Omental fat pad (tissue), 4 donors: ENCODE measurements at places on chromosomes 3 and 15.

GRCh38 chr3:183870563-183870962 is 14.1 kb downstream of the PARL start:
- no peak for DNase-seq

GRCh38 chr3:36991923-36992805 is 767 bp downstream of the EPM2AIP1 start:
- no peak for DNase-seq

GRCh38 chr3:73955494-73956070 is 330.8 kb upstream of the PDZRN3 start:
- DNase-seq, result no peak

GRCh38 chr15:35507932-35508638 is 37.9 kb downstream of the DPH6 start:
- no peak for DNase-seq

DNA sequence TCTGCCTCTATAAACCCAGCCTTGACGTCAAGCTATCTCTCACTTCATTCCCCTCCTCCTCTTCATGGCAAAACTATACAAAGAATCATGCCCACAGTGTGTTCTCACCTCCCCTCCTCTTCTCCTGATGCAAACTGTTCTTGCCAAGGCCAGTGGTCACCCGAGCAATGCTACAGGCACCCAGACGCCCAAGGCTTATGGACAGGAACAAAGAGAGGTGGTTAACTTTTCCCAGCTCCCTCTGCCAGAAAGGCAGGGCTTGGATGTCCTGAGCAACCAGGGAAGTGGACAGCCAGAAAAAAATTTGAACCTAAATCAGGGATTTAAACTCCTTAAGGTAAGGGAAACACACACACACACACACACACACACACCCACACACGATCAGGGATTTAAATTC is 5.1 kb downstream of the SLC41A3 start:
- DNase-seq, result no peak

DNA sequence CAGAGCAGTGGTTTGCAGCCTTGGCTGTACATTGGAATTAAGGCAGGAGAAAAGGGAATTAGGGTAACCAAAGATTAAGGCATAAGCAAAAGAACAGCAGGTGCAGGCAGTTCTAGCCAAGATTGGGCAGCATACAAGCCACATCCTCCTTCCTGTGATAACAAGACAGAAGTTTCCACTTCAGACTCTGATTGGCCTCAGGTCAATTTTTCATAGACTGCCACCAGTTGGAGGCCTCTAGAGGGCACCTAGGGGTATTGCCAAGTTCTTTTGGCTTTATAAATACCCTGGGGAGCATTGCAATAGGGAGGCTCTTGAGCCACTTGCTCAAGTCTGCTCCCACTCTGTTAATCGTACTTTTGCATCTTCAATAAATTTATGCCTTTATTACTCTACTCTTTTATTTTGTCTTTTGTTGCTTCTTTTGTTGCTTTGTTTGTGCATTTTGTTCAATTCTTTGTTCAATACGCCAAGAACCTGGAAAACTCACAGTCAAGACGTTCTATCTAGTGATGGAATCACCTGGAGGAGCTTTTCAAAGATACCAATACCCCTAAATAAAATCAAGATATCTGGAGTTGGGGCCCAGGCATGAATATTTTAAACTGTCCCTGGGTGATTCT is 32.2 kb upstream of the FMN1 start:
- DNase-seq, result no peak

DNA sequence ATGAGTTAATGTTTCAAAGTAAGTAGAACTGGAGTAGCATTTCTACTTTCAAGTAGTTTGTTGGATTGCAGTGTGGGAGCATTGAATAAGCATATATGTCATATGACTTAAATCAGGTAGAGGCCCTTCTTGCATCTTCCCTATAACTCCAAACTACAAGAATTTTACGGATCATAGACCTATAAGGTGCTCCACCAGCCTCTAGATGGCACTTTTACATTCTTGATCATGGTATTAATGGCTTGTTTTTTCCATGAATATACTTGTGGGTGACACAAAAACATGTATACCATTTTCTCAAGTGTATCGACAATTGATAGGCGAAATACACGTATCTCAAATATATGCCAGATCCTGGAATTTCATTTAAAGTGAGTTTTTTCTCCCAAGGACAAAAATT is 311.1 kb downstream of the ZPLD1 start:
- no peak for DNase-seq

- DNase-seq, result no peak
Observed at GRCh38 chr3:187762792-187763191, 17.5 kb upstream of the BCL6 start.

- no peak for DNase-seq
Observed at GRCh38 chr3:188421151-188421821, 267.3 kb downstream of the LPP start.

- DNase-seq, result peak; percentile 19
Observed at GRCh38 chr15:101044625-101045235, 125.6 kb downstream of the LRRK1 start.

DNA sequence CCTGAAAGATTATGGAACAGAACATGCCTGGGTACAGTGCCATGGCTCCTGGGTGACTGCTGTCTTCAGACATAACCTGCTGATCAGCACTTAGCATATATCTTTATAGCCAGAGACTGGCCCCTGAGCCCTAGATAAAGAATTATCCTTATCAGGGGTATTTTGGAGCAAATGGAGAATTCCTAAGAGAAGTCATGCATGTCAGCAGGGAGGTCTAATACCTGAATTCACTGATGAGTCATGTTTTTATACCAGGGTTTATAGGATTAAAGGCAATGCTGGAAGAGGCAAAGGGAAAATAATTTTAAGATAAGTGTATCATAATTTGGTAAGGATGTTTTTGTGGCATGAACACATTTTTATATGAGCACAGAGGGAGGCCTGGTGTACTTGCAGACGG is 159.8 kb downstream of the ADAMTSL3 start:
- no peak for DNase-seq

DNA sequence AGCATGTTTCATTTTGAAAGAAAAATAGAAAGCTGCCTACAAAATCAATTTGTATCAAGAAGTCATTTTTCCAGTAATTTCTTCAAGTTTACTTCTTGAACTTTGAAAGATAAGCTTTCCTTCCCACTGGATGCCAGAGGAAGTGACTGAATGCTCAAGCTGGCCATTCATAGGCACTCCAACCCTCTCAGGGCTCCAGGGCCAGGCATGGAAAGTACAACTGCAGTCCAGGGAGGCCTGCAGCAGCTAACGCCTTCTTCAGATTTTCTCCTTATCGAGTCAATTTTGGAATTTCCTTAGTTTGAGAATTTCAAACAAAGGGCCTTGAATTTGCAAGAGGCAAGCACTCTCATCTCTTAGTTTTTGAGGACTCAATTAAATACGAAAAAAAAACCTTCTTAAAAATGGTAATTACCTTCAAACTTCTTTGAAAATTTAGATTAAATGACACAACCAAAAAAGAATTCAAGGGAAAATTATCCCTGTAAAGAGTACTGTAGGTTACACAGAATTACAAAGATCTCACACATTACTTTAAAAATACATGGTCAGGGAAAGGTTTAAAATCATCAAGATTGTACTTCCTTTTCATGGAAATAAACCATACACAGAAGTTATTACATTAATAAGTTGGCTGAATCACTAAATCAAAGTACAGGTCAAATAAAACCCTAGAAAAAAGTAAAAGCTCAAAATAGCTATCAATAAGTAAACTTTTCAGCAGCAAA is 2.5 kb downstream of the UBP1 start:
- no peak for DNase-seq

GRCh38 chr3:42133500-42134298 is 42.5 kb downstream of the TRAK1 start:
- DNase-seq, result no peak

DNA sequence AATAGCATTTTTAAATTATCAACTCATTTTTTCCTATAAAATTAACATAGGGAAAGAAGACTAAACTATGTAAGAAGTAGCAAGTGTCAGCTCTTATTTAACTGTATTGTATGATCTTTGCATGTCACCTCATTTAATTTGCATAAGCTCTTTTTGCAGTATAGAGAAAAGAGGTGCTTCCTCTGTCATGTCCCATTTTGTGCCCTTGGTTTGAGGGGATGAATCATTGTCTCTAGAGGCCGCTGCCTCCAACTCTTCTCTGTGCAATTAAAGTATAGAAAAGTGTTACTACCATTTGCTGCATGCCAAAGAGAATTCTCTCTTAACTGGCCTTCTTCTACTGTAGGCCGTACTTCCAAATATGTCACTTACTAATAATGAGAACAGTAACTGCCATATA is 93.4 kb downstream of the LRRC28 start:
- DNase-seq, result no peak

- no peak for DNase-seq
Observed at GRCh38 chr15:89857673-89858072, 36.1 kb downstream of the AP3S2 start.

GRCh38 chr3:109648027-109648426 is 310.7 kb upstream of the DPPA4 start:
- DNase-seq, result no peak

DNA sequence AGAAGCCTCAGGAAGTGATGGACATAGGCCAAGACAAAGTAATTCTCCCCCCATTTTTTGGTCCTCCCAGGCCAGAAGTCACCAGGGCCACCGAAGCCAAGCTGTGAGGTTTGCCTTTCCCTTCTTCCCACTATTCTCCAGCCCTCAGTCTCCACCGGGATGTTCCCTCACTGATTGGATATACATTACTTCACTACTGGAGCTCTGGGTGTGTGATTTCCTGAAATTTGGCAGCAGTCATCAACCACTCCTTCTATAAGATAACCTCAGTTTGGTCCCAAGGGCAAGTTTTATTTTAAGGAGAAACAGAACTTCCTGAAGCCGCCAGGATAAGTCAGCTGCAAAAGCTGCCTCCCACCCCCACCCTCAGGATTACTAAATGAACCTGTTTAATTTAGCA is 11.3 kb downstream of the SLCO2A1 start:
- DNase-seq, result no peak

DNA sequence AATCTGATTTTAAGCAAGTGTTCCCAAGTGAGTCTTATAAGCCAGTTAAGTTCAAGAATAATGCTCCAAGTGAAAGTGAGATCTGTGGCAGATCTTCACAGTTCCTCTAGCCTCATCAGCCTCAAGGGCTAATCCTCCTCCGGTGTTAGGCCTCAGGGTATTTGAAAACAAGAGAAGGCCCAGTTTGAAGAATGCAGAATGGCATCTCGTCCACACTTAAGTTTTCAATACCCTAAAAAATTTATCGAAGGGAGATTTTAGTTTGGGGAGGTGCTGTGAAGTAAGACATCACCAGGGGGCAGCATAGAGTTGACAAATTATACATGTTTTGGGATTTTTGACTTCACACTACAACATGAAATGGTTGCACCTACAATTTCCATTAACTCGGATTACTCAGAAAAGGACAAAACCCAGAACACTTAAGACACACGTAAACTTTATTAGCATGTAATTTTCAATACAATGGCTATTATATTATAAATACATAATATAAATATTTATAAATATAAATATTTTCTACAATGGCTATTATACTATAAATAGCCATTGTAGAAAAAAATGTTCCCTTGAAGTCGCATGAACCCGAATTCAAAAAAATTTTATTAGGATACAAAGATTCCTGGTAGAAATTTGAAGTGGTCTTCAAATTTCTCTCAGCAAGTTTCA is 2.3 kb upstream of the TMEM266 start:
- no peak for DNase-seq

- DNase-seq, result no peak
Observed at GRCh38 chr3:147886879-147887278, 477.7 kb downstream of the ZIC1 start.

GRCh38 chr3:12964711-12965612 is 108.3 kb downstream of the IQSEC1 start:
- DNase-seq, result no peak

- DNase-seq, result no peak
Observed at GRCh38 chr15:50909010-50909317, 481 bp downstream of the AP4E1 start.

- DNase-seq, result no peak
Observed at GRCh38 chr15:85688711-85689110, 106.0 kb downstream of the KLHL25 start.

DNA sequence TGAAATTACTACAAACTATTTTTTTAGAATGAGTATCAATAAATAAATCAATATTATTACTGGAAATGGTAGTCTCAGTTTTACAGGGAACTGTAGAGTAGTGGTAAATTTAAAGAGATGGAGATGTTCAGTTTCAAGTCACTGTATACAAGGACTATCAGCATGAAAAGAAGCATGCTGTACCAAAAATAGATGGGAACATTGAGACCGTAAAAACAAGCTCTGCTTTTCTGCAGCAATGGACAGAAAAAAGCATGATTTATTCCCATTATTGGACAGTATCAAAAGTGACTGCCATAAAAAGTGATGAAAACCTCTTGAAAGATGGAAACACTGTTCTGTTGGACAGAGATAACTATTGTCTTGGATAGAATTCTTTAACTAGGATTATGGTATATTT is 187.2 kb downstream of the EPHA6 start:
- no peak for DNase-seq

DNA sequence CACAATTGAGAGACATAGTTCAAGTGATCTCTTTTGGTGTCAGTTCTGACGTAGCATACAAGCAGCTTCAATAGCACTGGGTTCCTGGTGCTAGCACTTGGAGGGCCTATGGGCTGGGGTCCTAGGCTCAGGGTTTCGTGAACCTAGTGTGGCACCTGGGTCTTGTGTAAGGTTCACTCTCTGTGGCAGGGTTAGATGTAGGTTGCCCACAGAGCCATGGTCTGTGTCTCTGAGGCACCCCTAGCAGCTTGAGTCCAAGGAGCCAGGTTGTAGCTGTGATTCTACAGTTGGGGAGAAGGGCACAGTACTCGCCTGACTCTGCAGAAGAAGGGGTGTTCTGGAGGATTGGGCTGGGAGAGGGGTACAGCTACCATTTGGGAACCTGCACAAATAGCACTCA is 282.6 kb upstream of the LRRC3B start:
- DNase-seq, result no peak

DNA sequence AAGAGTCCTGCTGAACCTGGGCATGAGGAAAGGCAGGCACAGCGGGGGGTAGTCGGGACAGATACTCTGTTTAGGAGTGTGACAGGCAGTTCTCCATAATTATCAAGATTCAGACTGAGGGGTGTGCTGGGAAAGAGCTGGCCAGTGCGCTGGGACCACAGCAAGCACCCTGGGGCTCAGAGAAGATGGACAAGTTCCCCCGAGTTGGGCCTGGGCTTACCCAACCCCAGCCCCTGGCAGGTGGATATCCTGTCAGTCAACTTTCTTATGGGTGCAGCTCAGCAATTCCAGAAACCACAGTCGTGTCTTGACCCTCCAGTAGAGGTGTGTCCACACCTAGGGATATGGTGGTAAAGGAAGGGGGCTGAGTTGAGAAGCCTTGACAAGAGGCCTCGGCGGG is 49.2 kb upstream of the PRR20G start:
- DNase-seq, result no peak

- DNase-seq, result no peak
Observed at GRCh38 chr3:1214933-1215332, 122.1 kb downstream of the CNTN6 start.

GRCh38 chr3:64260431-64260830 is 35.2 kb upstream of the PRICKLE2 start:
- no peak for DNase-seq

- DNase-seq, result no peak
Observed at GRCh38 chr15:74378848-74379247, 11.4 kb upstream of the CYP11A1 start.

- DNase-seq, result no peak
Observed at GRCh38 chr3:20958161-20958560, 772.2 kb upstream of the SGO1 start.

GRCh38 chr3:90054311-90054710 is 946.9 kb downstream of the EPHA3 start:
- DNase-seq, result no peak

- no peak for DNase-seq
Observed at GRCh38 chr3:103711670-103712069, 1276.9 kb downstream of the ZPLD1 start.

GRCh38 chr3:71348001-71348632 is 235.4 kb downstream of the FOXP1 start:
- no peak for DNase-seq
